Breast epithelium (tissue), 4 donors: ENCODE measurements at places on chromosomes 16 and 17.

- no peak for DNase-seq
Observed at GRCh38 chr17:79873583-79873982, 34.3 kb upstream of the CBX4 start.

DNA sequence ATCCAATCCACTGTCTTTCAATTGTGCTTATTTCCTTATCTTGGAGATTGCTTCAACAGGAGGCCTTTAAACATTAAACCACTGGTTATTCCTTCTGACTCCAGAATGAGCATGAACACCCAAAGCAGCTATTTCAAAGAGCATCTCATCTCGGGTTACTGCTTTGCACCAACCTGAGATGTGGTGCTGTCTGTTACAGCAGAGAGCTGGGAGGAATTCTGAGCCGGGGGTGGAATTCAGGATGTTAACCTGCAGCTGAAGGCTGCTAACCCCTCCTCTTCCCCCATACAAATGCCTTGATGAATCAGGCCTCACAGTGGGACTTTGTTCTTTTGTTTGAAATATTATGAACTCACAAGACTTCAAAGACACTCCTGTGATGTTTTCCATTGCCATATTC, 113.1 kb downstream of the SHISA9 start:
- no peak for DNase-seq

GRCh38 chr17:81153340-81153803, 11.9 kb upstream of the PVALEF start:
- no peak for DNase-seq

- no peak for DNase-seq
Observed at GRCh38 chr16:23436951-23437350, 16.0 kb downstream of the COG7 start.

GRCh38 chr16:77868478-77868877, 80.1 kb downstream of the VAT1L start:
- no peak for DNase-seq

DNA sequence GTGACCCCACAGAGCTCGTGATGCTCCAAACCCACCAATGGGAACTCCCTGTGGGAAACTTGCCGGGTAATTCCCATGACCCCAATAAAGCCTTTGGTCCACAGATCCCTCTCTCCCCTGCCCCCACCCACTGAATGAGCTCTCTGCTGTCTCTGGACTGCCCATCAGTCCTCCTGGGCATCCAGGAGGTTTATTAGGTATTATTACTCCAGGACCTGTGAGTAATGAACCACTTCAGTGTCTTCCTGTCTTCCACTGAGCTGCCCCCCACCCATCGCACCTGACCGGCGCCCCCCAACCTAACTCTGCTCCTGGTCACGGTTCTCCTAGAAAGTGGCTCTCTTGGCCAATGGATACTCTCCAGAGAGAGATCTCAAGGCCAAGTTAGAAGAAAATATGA, 28.7 kb upstream of the DNAH17 start:
- DNase-seq = no peak

- DNase-seq = no peak
Observed at GRCh38 chr16:10751291-10751697, 7.7 kb downstream of the NUBP1 start.

DNA sequence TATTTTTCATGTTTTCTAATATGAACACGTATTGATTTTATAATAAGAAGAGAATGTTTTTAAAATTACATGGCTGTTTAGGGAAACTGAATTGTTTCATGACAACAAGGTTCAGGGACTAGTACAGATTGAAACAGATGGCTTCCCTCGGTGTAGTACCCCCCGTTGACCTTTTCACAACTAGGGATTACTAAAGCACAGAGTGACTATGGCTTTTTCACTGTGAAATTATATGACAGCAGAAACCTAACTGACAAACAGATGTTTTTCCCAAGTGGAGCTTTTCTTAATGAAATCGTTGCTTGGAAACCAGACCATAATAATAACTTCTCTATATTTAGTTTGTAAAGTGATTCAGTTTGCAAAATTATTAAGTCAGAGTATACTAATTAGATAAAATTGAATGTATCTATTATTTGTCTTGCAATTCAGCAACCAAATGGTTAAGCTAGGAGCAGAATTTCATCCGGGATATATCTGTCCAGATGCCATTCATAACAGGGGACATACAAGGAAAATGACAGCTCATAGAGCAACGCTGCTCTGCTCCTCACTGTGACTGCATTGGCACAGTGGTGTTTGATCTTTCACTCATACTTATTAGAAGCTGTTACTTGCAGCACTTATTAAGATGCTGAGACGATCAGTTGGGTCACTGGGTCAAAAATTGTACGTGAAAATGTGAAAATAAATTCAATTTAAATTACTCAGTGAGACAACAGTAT, 111.7 kb downstream of the TANGO6 start:
- DNase-seq = no peak

DNA sequence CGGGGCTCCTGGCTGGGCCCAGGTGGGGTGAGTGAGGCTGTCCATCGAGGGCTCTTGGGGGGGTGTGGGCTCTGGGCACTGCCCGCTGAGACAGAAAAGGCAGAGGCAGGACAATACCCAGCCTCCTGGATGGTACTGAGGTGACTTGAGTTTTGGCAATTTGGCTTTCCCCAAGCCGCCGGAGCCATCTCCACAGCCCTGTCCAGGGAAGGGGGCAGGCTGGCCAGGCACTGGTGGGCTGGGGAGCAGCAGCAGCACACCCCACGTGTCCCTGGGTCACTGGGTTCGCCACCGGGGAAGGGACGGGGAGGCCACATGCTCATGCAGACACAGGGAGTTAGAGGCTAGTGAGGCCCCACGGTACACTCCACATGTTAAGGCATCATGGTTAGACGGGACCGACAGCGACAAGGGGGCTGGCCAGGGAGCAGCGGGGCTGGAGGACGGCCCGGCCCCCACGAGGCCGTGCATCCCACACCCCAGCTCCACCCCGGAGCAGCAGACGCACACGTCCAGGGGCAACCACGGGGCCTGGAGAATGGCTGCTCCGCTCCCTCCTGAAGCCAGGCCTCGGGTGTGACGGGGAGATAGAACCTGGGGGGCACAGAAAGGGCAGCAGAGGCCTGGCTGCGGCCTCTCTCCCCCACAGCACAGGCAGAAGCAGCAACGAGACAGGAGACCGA, 3.0 kb downstream of the ARHGDIA start:
- no peak for DNase-seq

- no peak for DNase-seq
Observed at GRCh38 chr16:966505-966904, 4.3 kb downstream of the LMF1 start.

GRCh38 chr17:75370286-75370915, 35.1 kb downstream of the GRB2 start:
- no peak for DNase-seq

DNA sequence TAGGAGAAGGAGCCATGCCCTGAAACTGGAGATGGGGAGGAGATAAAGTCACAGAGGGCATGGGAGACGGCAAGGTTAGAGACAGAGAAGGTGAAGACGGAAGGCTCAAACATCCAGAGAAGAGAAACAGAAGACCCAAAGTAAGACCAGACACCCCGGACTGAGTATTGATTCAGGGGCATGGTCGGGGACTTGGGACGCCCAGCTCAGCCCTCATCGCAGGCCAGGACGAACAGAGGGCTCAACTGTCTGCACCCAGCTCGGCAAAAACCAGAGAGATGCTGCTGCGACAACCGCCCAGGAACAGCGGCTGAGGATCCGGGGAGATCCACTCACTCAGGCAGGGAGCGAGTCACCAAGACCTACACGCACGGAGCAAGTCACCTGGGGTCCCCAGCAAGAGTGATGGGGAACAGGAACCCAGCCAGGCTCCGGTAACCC, 999 bp downstream of the XYLT1 start:
- no peak for DNase-seq

DNA sequence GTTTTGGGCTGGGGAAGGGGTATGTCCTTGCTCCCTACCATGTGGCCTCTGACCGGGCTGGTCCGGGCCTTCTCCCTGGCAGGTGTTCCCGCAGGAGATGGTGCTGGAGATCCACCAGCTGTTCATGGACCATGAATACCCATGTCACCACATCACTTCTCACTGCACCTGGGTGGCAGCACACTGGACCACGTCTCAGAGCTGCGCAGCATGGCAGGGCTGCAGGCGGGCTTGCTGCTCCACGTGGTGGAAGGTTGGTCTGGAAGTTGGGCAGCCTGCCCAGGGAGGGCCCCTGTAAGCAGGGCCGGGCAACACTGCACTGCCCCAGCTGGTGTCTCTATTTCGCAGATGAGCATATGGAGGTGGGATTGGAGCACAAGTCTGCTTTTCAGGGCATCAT, 169.5 kb upstream of the ZNF267 start:
- DNase-seq = no peak

- DNase-seq = no peak
Observed at GRCh38 chr17:8692916-8693315, 51.7 kb downstream of the CCDC42 start.

- peak; percentile 80 for DNase-seq
Observed at GRCh38 chr16:70700101-70701020, 14.5 kb upstream of the MTSS2 start.
